ENCODE measurements at places on chromosomes 16 and 17.

- H3K4me3 ChIP-seq, result peak overlapping the region; percentile 93
- DNase-seq, result no peak
- H3K36me3 ChIP-seq, result peaks cover 2% of the 10 kb centered on the region
- H3K27me3 ChIP-seq, result no peaks in the 10 kb centered on the region
Observed at GRCh38 chr17:82752371-82753200, 721 bp downstream of the TBCD start.

GRCh38 chr17:72516772-72517399, 396.1 kb downstream of the SOX9 start:
- no peaks in the 10 kb centered on the region for H3K27me3 ChIP-seq
- H3K36me3 ChIP-seq, result no peaks in the 10 kb centered on the region
- H3K4me3 ChIP-seq, result no peak overlapping the region
- peaks cover 19% of the 10 kb centered on the region for H3K4me1 ChIP-seq
- no peak for DNase-seq
- no peak overlapping the region for H3K27ac ChIP-seq

GRCh38 chr16:74577882-74578366, 29.0 kb downstream of the GLG1 start:
- DNase-seq, result peak; percentile 88
- peaks cover 6% of the 10 kb centered on the region for H3K4me1 ChIP-seq
- H3K36me3 ChIP-seq, result no peaks in the 10 kb centered on the region
- H3K27me3 ChIP-seq, result no peaks in the 10 kb centered on the region
- no peak overlapping the region for H3K4me3 ChIP-seq

GRCh38 chr17:73603971-73604370, 40.3 kb downstream of the SDK2 start:
- DNase-seq, result no peak
- H3K4me1 ChIP-seq, result no peaks in the 10 kb centered on the region
- no peaks in the 10 kb centered on the region for H3K36me3 ChIP-seq
- no peak overlapping the region for H3K27ac ChIP-seq
- no peaks in the 10 kb centered on the region for H3K27me3 ChIP-seq

- no peaks in the 10 kb centered on the region for H3K36me3 ChIP-seq
- H3K27ac ChIP-seq, result no peak overlapping the region
- DNase-seq, result no peak
Observed at GRCh38 chr16:55056585-55057401, 126.1 kb downstream of the IRX5 start.

GRCh38 chr16:82201351-82201750, 31.3 kb upstream of the MPHOSPH6 start:
- H3K27ac ChIP-seq, result no peak overlapping the region
- H3K36me3 ChIP-seq, result no peaks in the 10 kb centered on the region
- no peak for DNase-seq
- no peak overlapping the region for H3K4me3 ChIP-seq
- H3K4me1 ChIP-seq, result no peaks in the 10 kb centered on the region

DNA sequence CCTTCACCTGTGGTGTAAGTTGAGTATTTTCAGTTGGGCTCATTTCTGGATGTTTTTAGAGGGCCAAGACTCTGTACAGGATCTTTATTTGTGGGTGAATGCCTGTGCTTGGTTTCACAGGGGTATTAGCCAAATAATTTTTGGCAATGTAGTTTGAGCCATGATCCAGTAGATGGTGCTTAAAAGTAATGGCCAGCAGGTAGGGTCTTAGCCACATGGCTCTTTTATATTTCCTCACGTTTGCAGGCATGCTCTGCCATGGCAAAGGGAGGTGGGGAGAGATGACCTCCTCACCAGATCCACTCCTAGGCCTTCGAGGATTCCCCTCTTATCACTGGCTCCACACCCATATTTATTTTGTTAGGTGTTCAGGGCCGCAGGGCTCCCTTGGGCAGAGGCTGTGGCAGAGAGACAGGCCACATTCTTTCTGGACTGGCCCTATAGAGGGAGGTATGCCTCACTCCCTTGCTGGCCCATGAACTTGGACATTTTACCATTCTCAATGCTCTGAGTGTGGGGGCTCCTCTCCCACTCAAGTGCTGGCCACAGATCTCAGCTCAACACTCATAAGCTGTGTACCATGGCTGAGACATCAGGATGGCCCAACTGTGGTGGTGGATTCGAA, 417.1 kb downstream of the XYLT1 start:
- H3K4me1 ChIP-seq, result no peaks in the 10 kb centered on the region
- no peak overlapping the region for H3K4me3 ChIP-seq
- H3K27ac ChIP-seq, result no peak overlapping the region

DNA sequence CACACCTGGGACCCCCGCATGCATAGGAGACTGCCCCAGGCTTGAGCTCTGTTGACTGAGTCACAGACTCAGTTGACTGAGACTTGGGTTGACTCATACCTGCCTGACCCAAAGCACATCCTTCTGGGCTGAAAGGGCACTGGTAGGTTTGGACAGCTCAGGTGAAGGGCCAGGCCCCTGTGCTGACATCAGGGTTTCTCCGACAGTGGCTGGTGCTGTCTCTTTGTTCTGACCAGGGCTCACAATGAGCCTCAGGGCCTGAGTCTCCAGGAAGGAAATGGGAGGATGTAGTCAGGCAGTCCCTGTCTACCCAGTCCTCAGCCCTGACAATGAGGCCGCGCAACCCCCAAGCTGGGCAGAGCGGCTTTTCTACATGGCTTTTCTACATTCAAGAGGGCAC, 6.5 kb downstream of the SPNS2 start:
- no peak overlapping the region for H3K27ac ChIP-seq
- no peak overlapping the region for H3K4me3 ChIP-seq
- H3K36me3 ChIP-seq, result no peaks in the 10 kb centered on the region
- peaks cover 46% of the 10 kb centered on the region for H3K27me3 ChIP-seq
- no peaks in the 10 kb centered on the region for H3K4me1 ChIP-seq
- DNase-seq, result no peak

GRCh38 chr16:50338371-50339231, 30.2 kb downstream of the BRD7 start:
- peak; percentile 43 for DNase-seq
- peaks cover 16% of the 10 kb centered on the region for H3K36me3 ChIP-seq
- peak overlapping the region; percentile 52 for H3K27ac ChIP-seq
- peaks cover 10% of the 10 kb centered on the region for H3K4me1 ChIP-seq
- no peaks in the 10 kb centered on the region for H3K27me3 ChIP-seq

GRCh38 chr16:70438585-70438968, 323 bp downstream of the ST3GAL2 start:
- H3K27me3 ChIP-seq, result no peaks in the 10 kb centered on the region
- H3K27ac ChIP-seq, result peak overlapping the region; percentile 72
- H3K4me3 ChIP-seq, result peak overlapping the region; percentile 55
- peaks cover 15% of the 10 kb centered on the region for H3K4me1 ChIP-seq
- no peak for DNase-seq
